ENCODE measurements at places on chromosomes 13 and 19.

GRCh38 chr19:8505680-8506401 is 3.4 kb upstream of the PRAM1 start:
- peak; percentile 54 for DNase-seq

GRCh38 chr13:32381539-32381938 is 46.4 kb downstream of the N4BP2L1 start:
- DNase-seq = no peak

GRCh38 chr13:23797276-23797903 is 91.8 kb downstream of the MIPEP start:
- DNase-seq = no peak

GRCh38 chr19:10826846-10827245 is 9.2 kb downstream of the TMED1 start:
- no peak for DNase-seq

- peak; percentile 58 for DNase-seq
These were observed 630 bp downstream of the COQ8B start for GRCh38 chr19:40716031-40716481.

DNA sequence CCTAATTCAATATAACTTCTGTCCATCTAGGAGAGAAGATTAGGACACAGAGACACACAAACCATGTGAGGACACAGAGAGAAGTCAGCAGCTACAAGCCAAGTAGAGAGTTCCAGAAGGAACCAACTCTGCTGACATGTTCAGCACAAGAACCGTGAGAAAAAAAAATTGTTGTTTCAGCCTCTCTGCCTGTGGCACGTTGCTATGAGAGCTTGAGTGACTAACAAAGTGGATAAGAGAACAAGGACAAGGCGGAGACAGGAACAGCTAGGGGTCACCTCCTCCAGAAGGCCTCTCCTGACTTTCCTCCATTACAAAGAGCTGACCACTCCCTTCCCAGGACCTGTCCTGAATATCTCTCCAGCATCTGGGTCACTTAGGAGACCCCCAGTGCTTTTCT is 5.6 kb upstream of the SIGLEC12 start:
- no peak for DNase-seq
